ENCODE measurements at places on chromosomes 6 and 20.
A peak's percentile ranks its signal among the peaks of the same experiment; 100 is the strongest.

- no peak for DNase-seq
Observed at GRCh38 chr6:100344761-100345160, 120.0 kb downstream of the SIM1 start.

GRCh38 chr6:10587656-10588406 lies 66.7 kb downstream of the GCNT2 start:
- no peak for DNase-seq

DNA sequence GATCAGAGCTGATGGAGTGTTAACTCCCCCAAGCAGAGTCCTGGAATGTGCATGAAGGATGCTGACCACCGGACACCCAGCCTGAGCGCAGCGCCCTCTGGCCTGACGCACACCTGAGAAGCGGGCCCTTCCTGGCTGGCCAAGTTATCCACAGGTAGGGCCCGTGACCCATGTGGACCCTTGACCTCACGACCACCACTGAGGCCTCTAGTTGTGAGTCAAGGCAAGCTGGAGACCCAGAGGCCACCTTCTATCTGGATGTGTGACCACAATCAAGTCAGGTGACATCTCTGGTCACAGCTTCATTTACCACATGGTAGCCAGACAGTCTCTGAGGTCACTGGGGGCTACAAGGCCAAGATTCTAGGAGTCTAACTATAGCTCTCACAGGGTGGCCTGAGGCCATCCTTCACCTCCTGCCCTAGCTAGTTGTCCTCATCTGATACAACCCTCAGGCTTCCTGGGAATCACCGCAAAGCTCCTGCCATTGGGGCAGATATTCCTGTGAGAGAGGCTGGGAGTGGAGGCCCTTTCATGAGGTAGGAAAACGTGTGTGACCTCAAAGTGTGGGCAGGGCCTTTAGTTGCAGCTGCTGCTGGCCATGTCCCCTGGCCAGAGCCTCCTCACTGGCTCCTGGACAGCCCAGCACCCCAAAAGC lies 53.1 kb downstream of the DSTN start:
- no peak for DNase-seq

GRCh38 chr6:6696867-6697531 lies 108.5 kb downstream of the LY86 start:
- DNase-seq: peak; percentile 90

GRCh38 chr6:45709781-45710220 lies 305.9 kb downstream of the CLIC5 start:
- no peak for DNase-seq

GRCh38 chr20:17631576-17632319 lies 50.3 kb downstream of the RRBP1 start:
- no peak for DNase-seq

- DNase-seq: no peak
Observed at GRCh38 chr20:4470375-4470774, 251.3 kb upstream of the PRND start.

GRCh38 chr6:119173249-119174084 lies 95.0 kb upstream of the FAM184A start:
- DNase-seq: no peak

- DNase-seq: no peak
Observed at GRCh38 chr20:63536997-63537524, at the start of gene PTK6. PTK6 (minus strand) TSS chr20:63537376; CDS start chr20:63537314, 62 bp downstream.

- DNase-seq: no peak
Observed at GRCh38 chr6:136550045-136550329, 235 bp downstream of the MAP7 start.

DNA sequence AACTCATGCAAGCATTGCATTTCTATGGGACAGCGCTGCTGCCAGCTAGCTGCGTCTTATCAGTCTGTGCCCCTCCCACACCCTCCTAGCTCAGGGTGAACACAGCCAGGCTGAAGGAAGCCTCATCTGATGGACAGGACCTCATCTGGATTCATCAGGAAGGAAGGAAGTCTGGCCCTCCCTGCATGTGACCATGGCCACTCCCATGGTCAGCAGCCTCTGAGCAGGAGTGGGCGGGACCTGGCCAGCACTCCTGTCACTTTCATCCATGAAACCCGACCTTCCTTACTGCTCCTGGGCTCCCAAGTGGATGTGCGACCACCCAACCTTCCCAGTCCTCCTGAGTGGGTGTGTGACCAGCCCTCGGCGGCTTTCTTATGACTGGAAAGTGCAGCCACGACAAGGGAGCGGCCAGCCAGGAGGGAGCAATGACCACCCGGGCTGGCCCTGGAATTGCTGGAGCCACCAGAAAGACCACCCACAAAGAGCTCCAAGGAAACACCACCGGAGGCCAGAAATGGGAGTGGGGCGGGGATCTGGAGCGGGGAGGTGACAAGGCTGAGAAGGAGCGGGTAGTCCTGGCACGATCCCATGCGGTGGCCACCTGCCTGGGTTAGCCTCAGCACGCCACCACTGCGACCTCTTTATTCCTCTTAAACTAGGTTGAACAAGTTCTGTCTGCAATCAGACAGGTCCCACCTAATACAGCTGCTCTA lies 241.2 kb downstream of the TTLL2 start:
- DNase-seq: no peak

GRCh38 chr20:44203161-44203560 lies 7.4 kb downstream of the OSER1 start:
- no peak for DNase-seq

DNA sequence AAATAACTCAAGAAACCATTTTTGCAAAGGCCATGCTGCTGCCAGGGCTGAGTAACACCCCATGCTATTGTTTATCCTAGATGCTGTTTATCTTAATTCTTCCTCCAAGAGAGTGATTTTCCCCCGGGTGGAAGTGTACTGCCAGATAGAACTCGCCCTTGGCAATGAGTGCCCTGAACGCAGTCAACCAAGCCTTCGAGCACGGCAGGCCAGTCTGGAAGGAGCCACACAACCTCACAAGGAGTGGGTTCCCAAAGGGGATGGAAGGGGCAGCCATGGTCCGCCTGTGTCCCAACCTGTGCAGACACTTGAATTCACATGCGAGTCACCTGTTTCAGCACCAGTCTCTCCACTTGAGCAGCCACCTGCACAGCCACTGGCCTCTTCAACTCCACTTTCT lies 31.9 kb downstream of the PNPLA1 start:
- DNase-seq: no peak

DNA sequence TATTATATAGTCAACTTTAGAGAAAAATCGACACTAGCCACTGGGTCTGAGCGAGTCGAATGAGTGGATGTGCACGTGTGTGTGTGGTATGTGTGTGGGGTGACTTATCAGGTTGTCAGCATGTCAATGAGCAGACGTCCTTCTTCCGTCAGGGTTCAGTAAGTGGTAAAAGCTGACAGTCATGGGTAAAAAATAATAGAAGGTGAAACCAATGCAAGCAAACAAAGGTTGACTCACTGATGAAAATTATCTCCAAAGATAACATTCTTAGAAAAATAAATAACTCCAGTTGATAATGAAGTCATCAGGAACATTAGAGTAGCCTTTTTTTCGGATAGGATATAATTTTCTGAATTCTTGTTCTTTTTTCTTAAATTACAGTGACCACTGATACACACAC lies 243.8 kb upstream of the FOXQ1 start:
- no peak for DNase-seq

- DNase-seq: peak; percentile 70
Observed at GRCh38 chr20:53331151-53331973, 262.3 kb downstream of the ZNF217 start.

DNA sequence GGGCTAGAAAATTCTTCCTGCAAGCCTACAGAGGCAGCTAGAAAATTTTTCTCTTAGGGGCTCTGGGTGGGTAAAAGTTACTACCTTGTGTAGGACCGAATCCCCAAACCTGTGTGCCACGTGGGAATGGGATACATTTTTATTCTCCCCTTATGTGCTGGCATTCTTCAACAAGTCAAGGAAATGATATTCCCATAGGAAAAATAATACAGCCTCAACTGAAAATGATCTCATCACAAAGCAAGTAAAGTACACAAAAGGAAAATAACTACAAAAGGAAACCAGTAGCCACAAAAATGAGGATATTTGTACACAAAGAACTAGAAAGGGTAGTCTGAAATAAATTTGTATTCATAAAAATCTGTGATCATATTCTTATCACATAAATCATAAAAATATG lies 298.1 kb downstream of the LAMA2 start:
- DNase-seq: no peak

- no peak for DNase-seq
Observed at GRCh38 chr6:107698146-107698545, 126.0 kb downstream of the SCML4 start.

GRCh38 chr6:163191704-163192537 lies 222.6 kb upstream of the QKI start:
- DNase-seq: no peak

DNA sequence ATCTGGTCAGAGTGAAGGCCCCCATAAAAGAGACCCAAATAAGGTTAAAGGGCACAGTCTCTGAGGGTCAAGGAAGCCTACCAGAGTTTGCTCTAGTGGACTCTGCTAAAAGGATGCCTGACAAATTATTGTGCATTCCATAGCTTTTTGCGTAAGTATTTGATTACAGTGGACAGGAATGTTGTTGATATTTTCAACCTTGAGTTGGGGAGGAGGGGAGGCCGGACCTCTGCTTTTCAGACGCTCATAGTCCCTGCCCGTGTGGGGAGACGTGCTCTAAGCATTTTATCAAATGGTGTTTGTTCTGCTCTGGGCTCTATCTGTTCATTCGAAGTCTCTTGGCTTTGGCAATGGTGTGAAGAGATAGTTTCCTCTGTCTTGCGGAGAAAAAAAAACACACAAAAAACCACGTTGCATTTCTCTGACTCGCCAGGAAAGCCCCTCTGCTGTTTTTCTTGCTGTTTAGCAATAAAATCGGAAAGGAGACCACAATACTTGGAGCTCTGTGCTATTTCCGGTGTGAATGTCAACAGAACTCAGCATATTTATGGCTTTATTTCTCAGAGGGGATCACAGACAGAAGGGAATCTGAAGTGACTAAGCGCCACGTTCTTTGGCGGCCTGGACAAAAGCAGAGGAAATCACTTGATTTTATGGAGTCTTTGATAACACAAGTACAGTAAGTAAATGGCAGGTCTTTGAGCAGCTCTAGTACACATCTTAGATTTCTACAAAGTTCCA lies 159.8 kb downstream of the ZFP64 start:
- DNase-seq: no peak

- DNase-seq: no peak
Observed at GRCh38 chr6:131172222-131172621, 37.0 kb downstream of the AKAP7 start.

DNA sequence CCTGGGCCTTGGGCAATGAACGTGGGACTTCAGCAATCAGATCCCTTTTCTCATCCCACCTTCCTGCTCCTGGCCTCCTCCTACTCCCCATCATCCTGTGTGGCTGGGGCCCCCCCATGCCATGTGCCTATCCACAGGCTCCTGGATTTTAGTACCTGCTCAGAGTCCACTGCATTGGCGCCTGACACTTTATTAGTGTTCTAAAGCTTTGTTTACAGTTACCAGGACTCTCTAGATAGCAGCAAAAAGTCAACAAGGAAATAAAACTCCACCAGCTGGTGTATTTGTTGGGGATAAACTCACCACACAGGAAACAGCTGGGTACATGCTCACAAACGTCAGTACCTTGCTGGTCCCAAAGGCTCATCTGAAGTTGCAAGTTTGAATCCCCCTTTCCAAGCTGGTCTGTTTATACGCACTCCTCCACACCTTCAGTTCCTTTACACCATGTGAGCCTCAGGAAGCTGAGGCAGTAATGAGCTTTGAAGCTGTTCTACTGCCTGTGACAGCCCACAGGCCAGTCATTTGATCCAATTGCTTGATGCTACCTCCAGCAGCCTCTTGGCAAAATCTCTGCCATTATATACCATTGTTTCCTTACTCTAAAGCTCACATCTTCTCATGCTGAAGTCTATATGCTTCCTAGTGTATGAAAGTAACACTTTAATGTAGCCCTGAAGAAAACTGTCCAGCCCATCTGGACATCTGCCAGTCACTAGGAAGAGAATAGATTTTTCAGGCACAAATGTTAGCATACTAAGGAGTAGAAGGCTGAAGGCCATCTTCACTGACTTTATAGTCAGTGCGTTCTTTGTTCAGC lies 76.6 kb downstream of the ANKEF1 start:
- no peak for DNase-seq

GRCh38 chr20:9144643-9145042 lies 75.8 kb downstream of the PLCB4 start:
- no peak for DNase-seq

DNA sequence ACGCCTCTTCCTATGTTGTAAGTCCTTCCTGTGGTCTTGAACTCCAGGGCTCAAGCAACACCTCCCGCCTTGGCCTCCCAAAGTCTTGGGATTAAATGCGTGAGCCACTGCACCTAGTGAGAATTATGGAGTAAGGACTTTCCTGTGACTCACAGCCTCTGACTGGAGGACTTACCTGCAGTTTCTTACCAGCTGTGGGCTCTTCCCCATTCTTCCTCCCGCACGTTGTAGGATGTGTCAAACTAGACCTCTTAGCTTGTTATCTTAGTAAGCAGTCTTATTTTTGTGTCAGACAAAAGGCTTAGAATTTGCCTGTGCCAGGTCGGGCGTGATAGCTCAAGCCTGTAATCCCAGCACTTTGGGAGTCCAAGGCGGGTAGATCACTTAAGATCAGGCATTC lies 30.9 kb downstream of the BAK1 start:
- DNase-seq: peak; percentile 76

DNA sequence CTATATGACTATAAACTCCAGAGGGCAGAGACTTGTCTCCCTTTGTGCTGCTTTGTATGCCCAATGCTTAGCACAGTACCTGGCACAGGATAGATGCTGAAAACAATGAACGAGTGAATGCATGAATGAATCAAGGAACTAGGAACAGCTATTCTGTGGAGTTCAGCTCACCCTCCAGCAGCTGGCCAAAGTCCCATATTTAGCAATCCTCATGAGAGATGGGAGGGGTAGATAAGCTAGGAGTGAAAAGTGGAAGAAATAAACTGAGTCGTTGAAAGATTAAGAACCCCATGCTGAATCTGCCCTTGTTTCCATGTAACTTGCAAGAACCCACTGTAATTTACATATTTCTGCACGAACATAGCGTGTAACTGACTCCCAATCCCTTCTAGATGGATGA lies 106.5 kb downstream of the MAFB start:
- no peak for DNase-seq

- peak; percentile 99 for DNase-seq
Observed at GRCh38 chr6:21953831-21954801, 342.7 kb downstream of the PRL start.

DNA sequence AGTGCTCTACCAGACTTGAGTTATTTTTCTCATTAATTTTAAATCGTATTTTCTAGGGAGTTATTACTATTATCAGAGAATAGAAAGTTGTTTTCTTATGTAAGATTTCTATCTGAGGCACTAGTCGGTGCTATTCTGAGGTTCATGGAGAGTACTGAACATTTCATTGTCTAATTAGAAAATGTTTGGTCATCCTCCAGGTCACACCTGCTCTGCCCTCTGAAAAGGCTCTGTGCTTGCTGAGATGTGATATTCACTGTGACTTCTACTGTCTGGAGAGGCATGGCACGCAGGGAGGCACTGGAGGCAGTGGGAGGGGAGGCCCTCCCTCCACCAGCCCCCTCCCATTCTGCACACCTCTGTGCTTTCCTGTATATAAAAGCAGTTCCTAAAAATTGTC lies 3.0 kb downstream of the SYNDIG1 start:
- no peak for DNase-seq

DNA sequence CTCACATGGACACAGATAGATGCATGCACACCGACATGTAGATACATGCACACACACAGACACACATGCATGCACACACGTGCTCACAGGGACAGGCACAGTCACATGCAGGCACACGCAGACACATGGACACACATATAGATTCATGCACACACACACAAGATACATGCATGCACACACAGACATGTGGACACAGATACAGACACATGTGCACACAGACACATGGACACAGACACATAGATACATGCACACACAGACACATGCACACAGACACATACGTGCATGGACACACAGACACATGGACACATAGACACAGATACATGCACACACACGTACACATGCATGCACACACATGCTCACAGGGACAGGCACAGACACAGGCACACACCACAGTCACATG lies 19.8 kb downstream of the SYNDIG1 start:
- no peak for DNase-seq

All from NCI-H82 (cell line).